Breast epithelium (tissue), 4 donors: ENCODE measurements at places on chromosomes 5 and 9. TPM values are rescaled to one million over a fixed set of nuclear protein-coding genes. Genes with fewer than 3 reads are reported as not detected.
A peak's percentile ranks its signal among the peaks of the same experiment; 100 is the strongest.

DNA sequence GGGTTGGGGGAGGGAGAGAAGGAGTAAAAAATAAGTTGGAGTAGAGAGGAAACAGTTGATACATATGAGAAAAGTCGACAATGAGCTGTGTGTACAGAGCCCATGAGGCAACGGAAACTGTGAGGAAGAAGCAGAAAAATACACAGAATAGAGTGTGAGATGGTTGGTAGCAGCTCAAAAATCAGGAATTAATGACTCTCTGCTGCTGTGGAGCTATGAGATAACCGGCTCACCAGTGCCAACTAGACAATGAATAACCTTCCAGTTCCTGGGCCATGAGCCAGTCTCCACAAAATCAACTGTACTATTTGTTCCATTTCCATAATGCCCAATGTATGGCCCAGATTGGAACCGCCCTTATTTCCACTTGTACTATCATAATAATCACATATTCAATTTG is 53.1 kb upstream of the NREP start:
- H3K27me3 ChIP-seq, result no peaks in the 10 kb centered on the region
- H3K4me3 ChIP-seq, result no peak overlapping the region
- H3K4me1 ChIP-seq, result no peaks in the 10 kb centered on the region
- no peaks in the 10 kb centered on the region for H3K36me3 ChIP-seq

The PFN3 gene
- total RNA-seq, result not detected

DNA sequence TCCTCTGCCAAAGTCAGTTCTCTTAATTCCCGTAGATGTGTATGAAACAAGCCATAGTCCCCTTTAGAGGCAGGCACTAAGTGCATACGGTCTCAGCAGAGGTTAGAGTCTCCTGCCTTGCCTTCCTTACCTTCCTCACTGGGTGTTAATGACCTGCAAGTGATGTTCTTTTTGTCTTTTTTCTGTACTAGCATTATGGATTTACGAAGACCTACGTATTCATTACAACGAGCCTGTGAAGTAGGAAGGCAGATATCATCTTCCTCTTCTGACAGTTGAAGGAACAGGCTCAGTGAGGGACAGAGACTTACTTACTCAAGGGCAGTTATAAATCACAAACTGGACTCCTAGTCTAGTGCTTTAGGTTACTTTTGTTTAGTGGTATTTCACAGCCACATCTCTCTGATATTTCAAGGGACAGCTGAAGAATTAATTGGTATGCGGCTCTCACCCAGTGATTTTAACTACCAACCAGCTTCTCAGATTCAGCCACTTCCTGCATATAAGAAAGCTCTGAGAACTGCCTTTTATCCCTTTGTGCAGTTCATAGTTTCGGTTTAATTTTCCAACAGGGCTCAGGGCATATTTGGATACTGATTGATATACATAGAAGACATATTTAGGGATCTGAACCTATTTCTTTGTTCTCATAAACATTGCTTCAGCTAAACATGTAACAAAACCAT is 85.1 kb upstream of the CKMT2 start:
- DNase-seq, result no peak
- H3K27me3 ChIP-seq, result no peaks in the 10 kb centered on the region

- no peaks in the 10 kb centered on the region for H3K4me1 ChIP-seq
- no peak for DNase-seq
- no peak overlapping the region for H3K27ac ChIP-seq
- H3K27me3 ChIP-seq, result no peaks in the 10 kb centered on the region
Measured at GRCh38 chr9:93035821-93036351, 22.6 kb upstream of the SUSD3 start.

The PCDHB11 gene
- 2.7 TPM for total RNA-seq

DNA sequence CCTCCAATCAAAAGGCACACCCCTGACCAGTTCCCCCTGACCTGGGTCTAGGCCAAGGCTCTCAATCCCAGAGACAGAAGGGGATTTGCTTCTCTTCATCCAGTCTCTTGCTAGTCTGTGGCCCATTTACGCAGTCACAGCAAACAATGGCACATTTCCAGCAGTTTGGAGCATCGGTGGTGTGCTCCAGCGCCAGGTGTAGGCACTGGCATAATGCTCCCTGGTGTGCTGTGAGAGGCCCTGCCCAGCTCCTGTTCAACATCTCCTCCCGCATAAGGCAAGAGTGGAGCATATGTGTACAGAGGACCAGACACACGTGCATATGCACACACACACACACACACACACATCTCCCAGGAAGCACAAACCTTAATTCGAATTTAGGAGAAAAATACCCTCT is 79.5 kb upstream of the ERCC6L2 start:
- no peak overlapping the region for H3K27ac ChIP-seq
- H3K4me1 ChIP-seq, result no peaks in the 10 kb centered on the region
- no peaks in the 10 kb centered on the region for H3K27me3 ChIP-seq
- no peak for DNase-seq

The SLC36A3 gene
- not detected for total RNA-seq

GRCh38 chr9:101219030-101219429 is 165.8 kb downstream of the BAAT start:
- no peaks in the 10 kb centered on the region for H3K4me1 ChIP-seq
- no peak overlapping the region for H3K4me3 ChIP-seq
- H3K36me3 ChIP-seq, result no peaks in the 10 kb centered on the region
- no peak overlapping the region for H3K27ac ChIP-seq
- DNase-seq, result no peak

The STPG3 gene
- total RNA-seq, result not detected

- no peaks in the 10 kb centered on the region for H3K4me1 ChIP-seq
- H3K27ac ChIP-seq, result no peak overlapping the region
- no peak for DNase-seq
- H3K36me3 ChIP-seq, result no peaks in the 10 kb centered on the region
- no peaks in the 10 kb centered on the region for H3K27me3 ChIP-seq
- H3K4me3 ChIP-seq, result no peak overlapping the region
Measured at GRCh38 chr5:55524816-55525215, 9.9 kb downstream of the PLPP1 start.

DNA sequence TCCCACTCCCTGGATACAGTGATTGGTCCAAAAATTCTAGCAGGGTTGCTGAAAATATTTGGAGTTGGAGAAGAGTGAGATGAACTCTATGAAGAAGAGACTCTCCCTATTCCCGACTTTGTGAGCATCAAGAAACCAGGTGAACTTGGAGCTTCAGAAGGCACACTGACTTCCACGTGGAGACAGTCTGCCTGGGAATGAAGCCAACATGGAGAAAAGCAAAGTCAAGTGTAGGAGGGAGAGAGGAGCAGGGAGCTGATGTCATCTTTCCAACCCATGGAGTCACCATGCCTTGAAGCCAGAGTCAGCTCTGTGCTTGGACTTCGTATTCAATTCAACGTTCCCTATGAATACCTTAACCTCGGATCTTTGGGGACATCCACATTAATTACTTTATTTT is 125.1 kb downstream of the NPR3 start:
- H3K4me1 ChIP-seq, result no peaks in the 10 kb centered on the region
- H3K27ac ChIP-seq, result no peak overlapping the region

The MAP3K1 gene
- total RNA-seq, result 14.9 TPM

GRCh38 chr5:179900711-179901110 is 7.0 kb downstream of the TBC1D9B start:
- H3K27ac ChIP-seq, result no peak overlapping the region
- H3K4me3 ChIP-seq, result no peak overlapping the region
- DNase-seq, result no peak
- H3K36me3 ChIP-seq, result peaks cover 5% of the 10 kb centered on the region
- no peaks in the 10 kb centered on the region for H3K4me1 ChIP-seq

DNA sequence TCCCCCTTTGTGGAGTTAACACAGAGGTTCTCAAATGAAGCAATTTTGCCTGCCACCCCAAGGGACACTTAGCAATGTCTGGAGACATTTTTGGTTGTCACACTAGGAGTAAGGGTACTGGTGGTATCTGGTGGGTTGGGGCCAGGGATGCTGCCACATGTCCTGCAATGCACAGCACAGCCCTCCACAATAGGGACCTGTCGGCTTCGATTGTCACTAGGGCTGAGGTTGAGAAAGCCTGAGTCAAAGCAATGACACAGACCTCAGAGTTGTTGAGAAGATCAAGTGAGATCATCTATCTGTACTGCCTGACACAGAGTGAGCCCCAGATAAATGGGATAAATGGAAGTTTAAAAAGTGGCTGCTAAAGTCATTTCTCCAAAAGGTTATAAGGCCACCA is 249.2 kb upstream of the KLF4 start:
- peaks cover 3% of the 10 kb centered on the region for H3K4me1 ChIP-seq
- H3K27ac ChIP-seq, result peak overlapping the region; percentile 58
- H3K27me3 ChIP-seq, result no peaks in the 10 kb centered on the region

The SIL1 gene
- 63.9 TPM for total RNA-seq

GRCh38 chr9:26131886-26132285 is 453.6 kb upstream of the TUSC1 start:
- DNase-seq, result no peak
- H3K27me3 ChIP-seq, result no peaks in the 10 kb centered on the region
- no peak overlapping the region for H3K4me3 ChIP-seq
- H3K4me1 ChIP-seq, result no peaks in the 10 kb centered on the region

DNA sequence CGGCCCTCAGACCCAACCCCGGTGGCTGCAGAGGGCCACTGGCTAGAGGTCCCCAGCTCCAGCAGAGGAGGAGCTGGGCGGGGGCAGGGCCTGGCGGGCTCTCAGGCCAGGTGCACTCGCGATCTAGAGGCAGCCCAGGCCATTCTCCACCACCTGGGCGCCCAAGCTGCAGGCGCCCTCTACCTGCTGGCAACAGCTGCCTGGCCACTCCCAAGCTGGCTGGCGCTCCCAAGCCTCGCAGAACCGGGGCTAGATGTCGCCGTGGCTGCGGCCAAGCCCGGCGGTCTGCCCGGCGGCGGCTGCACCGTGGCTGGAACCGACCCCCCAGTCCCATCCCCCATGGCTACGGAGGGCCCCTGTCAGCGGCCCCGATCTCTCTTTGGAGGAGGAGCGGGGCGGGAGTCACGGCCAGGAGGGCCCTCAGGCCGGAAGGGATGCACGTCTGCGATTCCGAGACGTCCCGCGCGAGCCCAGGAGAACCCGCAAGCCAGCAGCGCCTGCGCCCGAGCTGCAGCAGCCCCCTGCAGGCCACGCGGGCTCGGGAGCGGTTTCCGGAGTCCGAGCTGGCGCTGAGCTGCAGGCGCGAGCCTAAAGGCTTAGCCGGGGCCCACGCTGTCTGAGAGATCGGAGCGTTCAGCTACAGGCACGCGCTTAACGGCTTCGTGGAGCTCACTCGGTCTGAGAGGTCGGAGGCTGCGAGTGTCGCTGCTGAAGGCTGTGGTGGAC is 44.3 kb upstream of the BICD2 start:
- H3K27me3 ChIP-seq, result peaks cover 83% of the 10 kb centered on the region
- H3K36me3 ChIP-seq, result no peaks in the 10 kb centered on the region
- no peak overlapping the region for H3K27ac ChIP-seq
- peak overlapping the region; percentile 61 for H3K4me3 ChIP-seq
- DNase-seq, result peak; percentile 70
- H3K4me1 ChIP-seq, result peaks cover 11% of the 10 kb centered on the region

GRCh38 chr9:109935406-109936087 is 155.5 kb downstream of the PALM2AKAP2 start:
- H3K27me3 ChIP-seq, result no peaks in the 10 kb centered on the region
- H3K36me3 ChIP-seq, result no peaks in the 10 kb centered on the region
- H3K4me1 ChIP-seq, result no peaks in the 10 kb centered on the region
- no peak for DNase-seq
- H3K4me3 ChIP-seq, result no peak overlapping the region
- no peak overlapping the region for H3K27ac ChIP-seq

- peak; percentile 40 for DNase-seq
- no peaks in the 10 kb centered on the region for H3K4me1 ChIP-seq
- H3K27ac ChIP-seq, result peak overlapping the region; percentile 25
- no peaks in the 10 kb centered on the region for H3K36me3 ChIP-seq
- H3K4me3 ChIP-seq, result peak overlapping the region; percentile 44
Measured at GRCh38 chr9:129282731-129283211, 104.7 kb upstream of the IER5L start.

DNA sequence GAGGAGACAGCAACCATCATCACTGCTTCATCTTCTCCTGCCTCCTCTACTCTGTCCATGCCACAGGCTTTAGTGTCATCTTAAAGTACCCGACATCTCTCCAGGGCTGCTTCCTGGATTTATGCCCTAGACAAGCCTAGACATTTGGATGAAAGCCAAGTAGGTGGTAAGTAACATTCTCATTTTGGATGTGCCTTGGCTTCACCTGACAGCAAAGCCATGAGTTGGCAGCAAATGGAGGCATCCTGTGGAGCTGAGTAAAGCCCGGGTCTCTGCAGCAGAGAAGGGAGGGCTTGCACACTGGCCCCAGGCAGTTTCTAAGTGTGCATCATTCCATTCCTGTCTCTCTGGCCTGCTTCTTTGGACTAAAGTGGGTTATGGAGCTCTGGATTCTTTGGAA is 299.1 kb downstream of the DMAC1 start:
- H3K36me3 ChIP-seq, result no peaks in the 10 kb centered on the region
- no peak overlapping the region for H3K27ac ChIP-seq
- no peaks in the 10 kb centered on the region for H3K4me1 ChIP-seq

DNA sequence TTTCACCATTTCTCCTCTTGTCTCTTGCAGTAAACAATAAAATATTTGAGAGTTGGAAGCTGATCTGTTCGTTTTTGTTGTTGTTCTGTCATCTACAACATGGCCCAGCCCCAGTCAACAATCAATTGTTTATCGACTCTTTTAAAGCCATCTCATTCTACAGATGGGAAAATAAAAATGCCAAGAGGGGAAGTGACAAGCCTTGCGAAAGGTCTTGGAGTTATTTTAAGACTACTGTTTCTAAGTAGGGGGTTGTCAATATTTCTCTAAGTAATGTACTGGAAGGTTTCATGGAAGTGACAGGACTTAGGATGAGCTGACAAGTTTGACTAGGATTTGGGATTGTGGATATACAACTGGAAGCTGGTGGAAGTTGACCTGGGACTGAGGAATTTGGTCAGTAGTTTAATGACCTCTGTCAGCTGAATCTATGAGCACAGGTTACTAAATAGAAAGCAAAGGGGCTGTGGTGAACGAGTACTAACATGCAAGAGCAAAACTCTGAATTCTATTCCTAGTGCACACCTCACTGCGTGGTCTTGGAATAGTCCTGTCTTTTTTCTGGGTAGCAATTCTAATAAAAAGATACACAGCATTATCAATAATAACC is 57.5 kb upstream of the ADRB2 start:
- no peak overlapping the region for H3K27ac ChIP-seq
- no peak overlapping the region for H3K4me3 ChIP-seq
- no peaks in the 10 kb centered on the region for H3K36me3 ChIP-seq
- no peaks in the 10 kb centered on the region for H3K27me3 ChIP-seq
